ELR (cell line): ENCODE measurements at places on chromosomes 2 and 18.

DNA sequence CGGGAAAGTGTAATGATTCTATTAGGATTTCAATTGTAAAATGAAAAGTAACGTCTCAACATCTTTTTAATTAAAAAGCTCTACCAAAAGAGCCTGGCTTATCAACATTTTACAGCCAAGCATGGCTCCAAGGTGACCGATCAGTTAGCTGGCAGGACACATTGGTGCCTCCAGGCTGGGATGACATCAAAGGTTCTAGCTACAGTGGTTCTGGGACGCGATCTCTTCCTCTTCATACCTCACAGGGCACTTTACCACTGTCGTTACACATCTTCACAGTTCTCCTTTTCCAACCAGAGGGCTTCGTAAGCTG is 693 bp downstream of the ORC2 start:
- no peak for DNase-seq

DNA sequence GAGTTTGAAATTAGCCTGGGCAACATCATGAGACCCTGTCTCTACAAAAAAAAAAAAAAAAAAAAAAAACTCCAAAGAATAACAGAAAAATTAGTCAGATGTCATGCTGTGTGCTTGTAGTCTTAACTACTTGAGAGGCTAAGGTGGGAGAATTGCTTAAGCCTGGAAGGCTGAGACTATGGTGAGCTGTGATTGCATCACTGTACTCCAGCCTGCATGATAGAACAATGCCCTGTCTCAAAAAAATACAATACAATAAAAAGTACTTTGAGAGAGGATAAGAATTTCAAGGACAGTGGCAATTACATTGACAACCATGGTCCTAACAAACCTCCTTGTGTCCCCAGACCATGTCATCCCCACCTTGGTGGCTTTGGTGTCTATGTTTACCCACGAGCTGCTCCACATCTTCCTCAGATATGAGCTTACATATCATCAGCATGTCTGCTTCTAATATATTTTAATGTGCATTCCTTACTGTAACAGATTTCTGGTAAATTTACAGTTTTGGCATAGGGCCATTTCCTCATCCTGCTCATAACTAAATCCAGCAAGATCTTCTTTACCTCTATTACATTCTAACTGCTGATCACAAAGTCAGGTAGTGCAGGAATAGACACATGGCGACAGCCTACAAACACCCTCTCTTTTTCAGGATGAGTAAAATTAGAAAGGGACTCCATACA is 437.7 kb upstream of the HNRNPA3 start:
- no peak for DNase-seq

- DNase-seq: no peak
Observed at GRCh38 chr2:128726911-128727310, 408.2 kb upstream of the HS6ST1 start.

DNA sequence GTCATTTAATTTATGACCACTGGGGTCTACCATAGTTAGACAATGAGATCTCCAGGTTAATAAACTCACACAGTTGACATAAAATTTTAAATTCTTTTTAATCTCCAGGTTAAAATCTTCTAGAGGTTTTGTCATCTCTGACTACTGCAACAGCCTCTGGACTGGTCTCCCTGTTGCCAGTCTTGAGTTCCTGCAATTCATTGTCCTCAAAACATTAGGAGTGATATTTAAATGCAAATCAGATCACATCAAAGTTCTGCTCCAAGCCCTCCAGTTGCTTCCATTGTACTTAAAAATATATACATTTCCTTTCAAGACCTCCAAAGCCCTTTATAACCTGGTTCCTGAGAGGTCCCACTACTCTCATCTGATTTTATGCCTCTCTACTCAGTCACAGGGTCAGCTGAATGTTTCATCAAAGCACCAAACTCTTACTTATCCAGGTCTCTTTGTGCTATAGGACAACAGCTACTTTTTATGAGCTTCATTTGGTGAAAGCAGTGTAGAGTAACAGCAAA is 18.6 kb upstream of the LINC00305 start:
- DNase-seq: no peak

DNA sequence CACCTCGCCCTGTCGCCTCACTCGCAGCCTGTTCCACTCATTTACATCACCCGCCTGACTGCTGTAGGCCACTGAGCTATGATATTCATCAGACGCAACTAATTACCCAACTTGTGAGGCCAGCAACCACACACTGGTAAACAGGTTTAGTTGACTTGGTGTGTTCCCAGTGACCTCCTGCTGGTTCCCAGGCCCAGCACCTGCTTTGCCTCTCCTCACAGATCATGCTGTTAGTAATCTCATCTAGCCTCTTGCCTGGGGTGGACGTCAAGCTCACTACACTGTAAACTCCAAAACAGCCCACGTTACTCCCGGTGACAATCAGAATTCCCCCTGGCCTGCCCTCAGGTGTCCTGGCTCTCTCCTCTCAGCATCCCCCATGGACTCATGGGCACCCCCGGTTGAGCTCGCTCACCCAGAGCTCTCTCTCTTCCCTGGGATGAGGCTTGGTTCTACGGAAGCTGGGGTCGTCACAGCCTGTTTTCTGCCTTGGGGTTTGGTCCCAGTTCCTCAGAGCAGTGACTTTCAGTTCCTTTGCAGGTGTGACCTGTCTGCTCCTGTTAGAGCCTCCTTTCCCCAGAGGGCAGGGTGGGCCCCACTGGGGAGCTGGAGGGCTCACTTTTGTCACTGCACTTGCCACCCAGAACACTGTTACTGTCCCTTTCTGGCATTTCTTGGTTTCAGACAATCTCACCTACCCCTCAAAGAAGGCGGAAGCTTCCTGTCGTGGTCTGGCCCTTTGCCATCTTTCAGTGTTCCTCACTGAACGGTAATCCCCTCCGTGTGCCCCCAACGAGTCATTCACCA is 40.3 kb downstream of the INPP5D start:
- no peak for DNase-seq

DNA sequence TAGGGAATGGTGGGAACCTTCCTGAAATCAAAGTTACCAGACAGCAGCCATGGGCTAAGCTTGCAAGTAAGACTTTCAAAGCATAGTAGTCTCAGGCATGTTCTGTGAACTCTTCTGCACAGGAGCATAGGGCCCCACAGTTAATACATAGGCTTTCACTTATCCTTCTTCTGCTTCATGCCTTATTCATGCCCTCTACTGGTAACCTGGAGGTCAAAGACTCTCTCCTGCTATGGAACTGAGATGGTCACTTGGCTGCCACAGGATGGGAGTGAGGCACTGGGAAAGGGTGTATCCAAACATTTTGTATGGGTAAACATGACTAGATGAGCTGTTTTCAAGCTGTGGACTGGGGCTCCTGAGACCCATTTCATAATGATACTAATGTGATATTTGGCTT is 49.1 kb upstream of the ZNF638 start:
- peak; percentile 18 for DNase-seq

GRCh38 chr2:218271487-218271797 is 1.1 kb downstream of the PNKD start:
- no peak for DNase-seq

DNA sequence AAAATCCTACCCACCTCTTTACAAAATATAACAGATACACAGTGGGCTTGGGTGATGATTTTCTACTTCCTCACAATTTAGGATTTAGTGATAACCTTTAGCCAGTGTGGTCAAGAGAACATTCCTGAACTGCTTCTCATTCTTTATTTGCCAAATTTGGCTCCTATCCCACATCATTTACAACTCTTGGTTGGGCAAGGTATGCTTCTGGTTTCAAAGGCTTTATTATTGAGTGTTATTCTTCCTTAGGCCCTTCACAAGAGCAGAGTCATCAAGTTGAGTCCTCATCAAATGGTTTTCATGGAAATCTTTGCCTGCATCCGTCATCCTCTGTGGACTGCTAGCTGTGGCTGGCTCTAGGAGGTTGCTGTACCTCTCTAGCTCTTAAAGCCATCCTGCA is 472.0 kb upstream of the ETAA1 start:
- peak; percentile 47 for DNase-seq

DNA sequence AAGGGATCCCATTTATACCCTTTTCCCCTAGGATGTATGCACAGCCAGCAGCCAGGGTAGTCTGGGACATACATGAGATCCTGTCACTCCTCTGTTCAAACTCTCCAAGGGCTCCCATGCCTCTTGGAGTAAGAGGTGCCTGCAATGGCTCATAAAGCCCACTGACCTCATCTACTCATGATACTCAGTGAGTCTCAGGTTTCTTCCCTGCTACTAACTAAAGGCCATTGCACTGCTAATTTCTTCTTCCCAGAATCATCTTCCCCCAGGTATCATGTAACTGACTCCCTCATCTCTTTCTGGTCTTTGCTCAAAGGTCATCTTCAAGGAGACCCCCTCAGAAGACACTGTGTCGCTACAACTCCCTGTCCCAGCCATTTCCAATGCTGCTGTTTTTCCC is 68.2 kb downstream of the CCBE1 start:
- DNase-seq: no peak

DNA sequence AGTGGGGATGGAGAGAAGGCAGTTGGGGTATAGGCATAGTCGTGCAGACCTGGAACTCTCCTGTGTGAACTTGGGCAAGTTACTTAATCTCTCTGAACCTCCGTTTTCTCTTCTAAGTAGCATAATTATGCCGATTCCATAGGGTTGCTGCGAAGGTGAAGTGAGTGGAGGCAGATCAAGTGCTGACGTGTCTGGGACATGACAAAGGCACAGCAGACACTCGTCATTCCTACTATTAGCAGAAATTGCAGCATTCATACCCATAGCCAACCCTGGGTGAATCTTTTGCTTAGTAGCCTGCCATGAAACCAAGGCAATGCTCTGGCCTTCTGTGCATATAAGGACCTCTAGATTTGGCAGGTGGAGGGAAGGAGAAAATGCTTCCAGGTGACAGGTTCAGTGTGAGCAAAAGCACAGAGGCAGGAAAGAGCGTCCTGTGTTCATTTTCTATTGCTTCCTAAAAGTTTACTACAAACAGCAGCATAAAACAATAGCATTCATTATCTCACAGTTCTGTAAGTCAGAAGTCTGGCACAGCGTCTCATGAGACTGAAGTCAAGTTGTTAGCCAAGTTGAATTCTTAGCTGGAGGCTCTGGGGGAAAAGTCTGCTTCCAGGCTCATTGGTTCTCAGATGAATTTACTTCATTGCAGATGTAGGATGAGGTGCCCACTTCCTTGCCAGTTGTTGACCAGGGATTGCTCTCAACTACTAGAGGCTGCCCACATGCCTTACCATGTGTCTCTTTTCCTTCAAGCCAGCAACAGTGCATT is 77.8 kb downstream of the CTIF start:
- no peak for DNase-seq

DNA sequence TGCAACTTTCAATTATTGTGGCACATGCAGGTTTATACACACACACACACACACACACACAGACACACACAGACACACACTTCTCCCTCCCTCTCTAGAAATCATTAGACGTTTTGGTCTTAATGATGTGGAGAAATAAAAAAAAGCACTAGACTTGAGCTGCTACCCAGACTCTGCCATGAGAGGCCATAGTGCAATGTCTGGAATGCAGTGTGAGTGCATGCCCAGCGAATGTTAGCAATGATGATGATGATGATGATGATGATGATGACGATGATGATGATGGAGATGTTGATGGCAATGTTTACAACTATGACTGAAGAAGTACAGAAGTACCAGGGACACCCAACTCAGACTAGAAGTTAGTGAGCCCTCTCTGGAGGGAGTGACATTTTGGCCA is 23.8 kb upstream of the KLHL29 start:
- no peak for DNase-seq

DNA sequence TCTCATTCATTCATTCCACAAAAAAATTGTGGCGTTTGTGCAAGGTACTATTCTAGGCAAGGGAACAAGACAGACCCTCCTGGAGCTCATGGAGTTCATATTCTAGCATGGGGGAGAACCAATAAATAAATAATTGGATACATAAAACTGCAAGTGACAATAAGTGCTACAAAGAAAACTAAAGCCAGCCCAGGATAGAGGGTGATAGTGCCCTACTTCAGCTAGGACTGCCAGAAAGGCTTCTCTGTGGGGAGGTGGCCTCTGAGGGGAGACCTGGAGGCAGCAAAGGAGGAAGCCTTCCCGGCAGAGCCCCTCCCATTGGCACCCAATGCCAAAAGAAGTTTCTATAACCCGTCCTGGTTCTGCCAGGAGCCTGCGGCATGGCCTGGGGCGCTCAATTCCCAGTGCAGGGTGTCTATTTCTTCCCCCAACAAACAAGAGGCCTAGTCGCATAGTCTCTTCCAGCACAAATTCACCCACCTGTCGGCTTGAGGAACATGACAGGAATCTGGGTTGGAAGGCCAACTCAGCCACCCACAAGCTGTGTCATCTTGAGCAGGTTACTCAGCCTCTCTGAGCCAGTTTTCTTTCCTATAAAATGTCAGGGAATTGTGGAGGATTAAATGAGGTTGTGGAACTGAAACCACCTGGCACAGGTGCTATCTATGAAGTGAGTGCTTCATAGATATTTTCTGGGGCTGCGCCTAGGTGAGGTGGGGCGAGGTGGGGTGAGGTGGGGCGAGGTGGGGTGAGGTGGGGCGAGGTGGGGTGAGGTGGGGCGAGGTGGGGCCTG is 94.3 kb downstream of the ZFP36L2 start:
- no peak for DNase-seq

- no peak for DNase-seq
Observed at GRCh38 chr2:20136149-20136548, 84.7 kb upstream of the LAPTM4A start.

DNA sequence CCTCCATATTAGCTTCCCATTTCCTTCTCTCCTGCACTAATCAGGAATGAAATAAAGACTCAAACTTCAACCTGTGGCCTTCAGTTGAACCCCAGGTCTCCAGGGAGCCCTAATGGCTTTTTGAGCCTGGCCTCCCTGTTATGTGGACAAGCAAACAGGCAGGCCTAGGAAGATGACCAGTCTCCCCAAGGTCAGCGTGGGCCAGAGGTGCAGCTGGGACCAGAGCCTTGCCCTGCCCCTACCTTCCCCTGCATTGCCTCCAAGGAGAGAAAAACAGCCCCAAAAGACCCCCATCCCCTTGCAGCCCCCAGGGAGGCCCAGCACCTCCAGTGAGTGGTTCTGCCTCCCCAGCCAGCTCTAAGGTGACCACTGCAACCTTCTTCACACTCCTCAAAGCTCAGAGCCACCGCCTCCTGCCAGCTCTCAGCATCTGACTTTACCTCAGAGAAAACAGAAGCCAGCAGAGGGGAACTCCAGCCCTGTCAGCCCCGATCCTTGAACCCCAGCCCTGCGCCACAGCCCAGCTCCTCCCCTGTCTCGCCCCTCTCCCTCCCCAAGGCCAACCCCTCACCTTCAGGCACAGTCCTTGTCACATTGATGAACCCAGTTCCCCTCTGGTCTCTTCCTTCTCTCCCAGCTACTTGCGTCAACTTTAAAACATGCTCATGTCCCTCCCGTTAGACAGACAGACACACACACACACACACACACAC is 59.5 kb upstream of the ID2 start:
- no peak for DNase-seq

- peak; percentile 54 for DNase-seq
Observed at GRCh38 chr2:149562324-149562723, 25.3 kb downstream of the MMADHC start.

DNA sequence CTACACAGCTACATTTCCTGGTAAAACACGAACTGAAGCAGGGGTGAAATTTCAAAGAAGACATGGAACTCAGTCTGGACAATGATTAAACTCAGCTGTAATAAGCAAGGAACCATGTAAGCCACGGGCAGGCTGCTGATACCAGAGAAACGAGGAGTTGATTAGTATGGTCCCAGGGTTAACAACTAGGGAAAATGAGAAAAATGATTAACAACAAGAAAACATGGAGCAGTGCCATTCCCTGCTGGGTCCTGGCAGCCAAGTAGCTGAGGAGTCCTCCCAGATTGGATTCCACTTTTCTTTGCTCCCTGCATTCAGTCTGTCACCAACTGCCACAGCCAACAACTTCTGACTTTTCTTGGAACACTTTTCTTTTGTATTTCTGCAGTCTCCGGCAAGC is 517.0 kb upstream of the KLHL29 start:
- no peak for DNase-seq
